Stimulated activated CD4-positive, alpha-beta T cell treated with anti-CD3 and anti-CD28 coated beads, TNF-alpha, amount 100 ng/mL, for 1 hour (primary cell): ENCODE measurements at places on chromosomes 12 and 14.

- DNase-seq = no peak
These were observed 95.0 kb downstream of the C12orf75 start for GRCh38 chr12:105425254-105426174.

GRCh38 chr12:86484473-86484872, 228.3 kb upstream of the MGAT4C start:
- DNase-seq = no peak

GRCh38 chr12:94427501-94428381, 31.9 kb downstream of the CEP83 start:
- no peak for DNase-seq

GRCh38 chr14:63011623-63012022, 33.6 kb downstream of the KCNH5 start:
- no peak for DNase-seq

GRCh38 chr14:71245659-71246361, 338.6 kb downstream of the PCNX1 start:
- no peak for DNase-seq

- no peak for DNase-seq
These were observed 19.0 kb downstream of the ZDHHC22 start for GRCh38 chr14:77122526-77123125.

- no peak for DNase-seq
These were observed 2.0 kb downstream of the TMTC1 start for GRCh38 chr12:29781705-29782266.

DNA sequence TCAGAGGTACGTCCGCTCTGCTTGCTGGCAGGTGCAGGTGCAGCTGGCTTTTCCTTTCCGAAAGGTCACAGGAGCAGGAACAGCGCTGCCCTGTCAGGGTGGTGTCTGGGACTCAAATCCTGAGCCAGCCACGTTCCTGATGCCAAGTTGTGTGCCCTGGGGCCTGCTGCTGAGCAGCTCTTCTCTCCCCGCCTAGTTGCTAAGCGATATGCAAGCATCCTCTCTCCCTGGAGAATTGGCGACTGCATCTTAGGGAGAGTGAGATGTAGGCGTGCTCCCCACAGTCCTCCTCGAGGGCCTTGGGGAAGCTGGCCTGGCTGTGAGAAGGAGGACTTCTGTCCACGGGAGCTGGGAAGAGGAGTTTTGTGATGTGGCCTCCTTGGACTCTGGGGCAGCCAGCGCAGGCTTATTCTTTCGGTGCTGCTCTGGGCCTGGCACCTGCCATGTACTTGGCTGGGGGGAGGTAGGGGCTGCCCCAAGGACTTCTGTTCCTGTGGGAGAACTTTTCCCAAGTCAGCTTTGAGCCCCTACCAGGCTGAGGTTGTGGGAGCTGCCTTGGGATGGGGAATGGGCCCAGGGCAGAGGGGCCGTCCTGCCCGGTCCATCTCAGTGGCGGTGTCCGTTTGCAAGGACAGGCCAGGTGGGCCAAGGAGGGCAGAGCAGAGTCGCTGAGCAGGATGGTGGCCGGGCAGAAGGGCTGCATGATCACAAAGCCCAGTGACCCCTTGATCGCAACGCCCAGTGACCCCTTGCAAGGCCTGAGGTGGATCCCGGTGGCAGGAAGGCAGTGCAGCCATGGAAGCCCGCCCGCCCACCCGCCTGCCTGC, 183.5 kb downstream of the ADGRD1 start:
- DNase-seq = no peak

DNA sequence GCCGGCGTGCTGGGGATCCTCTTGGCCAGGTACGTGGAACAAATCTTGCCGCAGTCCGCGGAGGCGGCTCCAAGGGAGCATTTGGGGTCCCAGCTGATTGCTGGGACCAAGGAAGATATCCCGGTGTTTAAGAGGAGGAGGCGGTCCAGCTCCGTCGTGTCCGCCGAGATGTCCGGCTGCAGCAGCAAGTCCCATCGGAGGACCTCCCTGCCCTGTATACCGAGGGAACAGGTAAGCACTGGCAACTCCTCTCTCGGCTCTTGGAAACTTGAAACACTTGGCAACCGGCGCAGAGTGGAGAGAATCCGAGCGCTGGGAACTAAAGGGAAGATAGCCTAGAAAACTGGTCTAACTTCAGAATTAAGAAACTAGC, 1.7 kb downstream of the PDE3A start:
- no peak for DNase-seq

GRCh38 chr14:65802196-65802595, 389.7 kb downstream of the FUT8 start:
- no peak for DNase-seq

GRCh38 chr12:16385782-16386646, 38.6 kb downstream of the MGST1 start:
- DNase-seq = no peak

- no peak for DNase-seq
These were observed 21.3 kb downstream of the YBX3 start for GRCh38 chr12:10701843-10702242.

DNA sequence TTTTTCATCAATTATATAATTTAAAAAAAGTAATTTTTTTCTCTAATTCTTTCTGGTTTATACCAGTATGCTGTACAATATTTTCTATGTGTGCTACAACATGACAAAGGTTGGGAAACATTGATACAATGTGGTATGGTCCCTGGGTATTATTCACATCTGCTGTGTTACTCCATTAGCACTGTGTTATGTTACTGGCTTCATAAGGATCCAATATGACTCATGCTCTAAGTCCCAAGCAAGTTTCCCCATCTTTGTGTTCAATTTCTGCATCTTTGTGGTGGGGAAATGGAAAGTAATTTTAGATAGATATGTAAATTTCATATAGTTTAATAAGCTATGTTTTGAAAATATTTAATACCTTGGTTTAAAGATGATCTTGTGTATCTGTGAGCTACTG, 35.8 kb downstream of the FBXO33 start:
- DNase-seq = no peak

DNA sequence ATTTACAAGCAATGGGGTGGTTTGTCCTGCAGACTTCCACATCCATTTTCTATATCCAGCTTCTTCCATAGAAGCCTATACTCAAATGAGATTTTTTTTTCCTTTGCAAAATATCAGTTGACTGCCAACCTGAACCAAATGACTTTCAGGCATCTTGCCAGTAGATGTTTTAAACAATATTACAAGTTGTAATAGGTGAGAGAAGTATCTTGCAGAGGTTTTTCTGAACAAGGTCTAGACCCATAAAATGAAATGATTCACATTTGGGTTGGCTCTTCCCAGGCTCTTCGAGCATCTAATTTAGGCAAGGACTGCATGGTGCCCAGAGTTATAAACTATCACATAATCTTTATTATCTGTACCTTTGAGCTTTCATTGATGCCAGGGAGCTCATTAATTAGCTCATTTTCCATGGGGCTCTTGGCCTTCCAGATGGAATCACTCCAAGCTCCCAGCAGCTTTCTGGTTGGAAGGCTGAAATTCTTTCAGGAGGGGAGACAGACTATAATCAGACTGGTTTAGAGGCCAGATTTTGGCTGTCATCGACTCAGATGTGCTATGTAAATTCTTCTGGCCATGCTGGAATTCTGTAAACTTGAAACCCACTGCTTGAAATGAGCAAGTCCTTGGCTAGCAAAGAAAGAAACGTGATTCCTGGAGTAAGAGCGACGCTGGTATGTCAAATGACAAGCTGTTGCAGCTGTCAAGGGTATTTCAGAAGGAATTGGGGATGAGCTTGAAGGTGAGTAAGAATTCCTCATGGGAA, 32.2 kb upstream of the DICER1 start:
- no peak for DNase-seq

GRCh38 chr12:678747-679712, 15.8 kb upstream of the NINJ2 start:
- no peak for DNase-seq

GRCh38 chr12:75816897-75817296, 214.7 kb downstream of the PHLDA1 start:
- no peak for DNase-seq

GRCh38 chr12:49342914-49343731, 3.6 kb upstream of the DNAJC22 start:
- DNase-seq = no peak

DNA sequence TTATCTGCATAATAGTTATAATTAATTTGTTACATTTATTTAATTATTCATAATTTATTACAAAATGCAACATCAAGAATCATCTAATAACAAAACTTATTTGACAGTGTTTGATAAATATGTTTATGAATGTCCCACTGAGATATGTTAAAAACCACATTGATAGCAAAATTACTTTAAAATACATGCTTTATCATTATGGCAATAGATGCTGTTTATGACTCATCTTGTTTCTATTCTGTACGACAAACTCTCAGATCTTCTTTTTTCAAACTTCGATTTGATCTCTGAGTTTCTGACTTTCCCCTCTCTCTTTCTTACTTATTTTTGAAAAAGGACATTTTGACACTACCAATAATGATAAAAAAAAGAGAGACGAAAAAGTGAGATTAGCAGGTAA, 56.8 kb upstream of the LRRK2 start:
- DNase-seq = no peak

DNA sequence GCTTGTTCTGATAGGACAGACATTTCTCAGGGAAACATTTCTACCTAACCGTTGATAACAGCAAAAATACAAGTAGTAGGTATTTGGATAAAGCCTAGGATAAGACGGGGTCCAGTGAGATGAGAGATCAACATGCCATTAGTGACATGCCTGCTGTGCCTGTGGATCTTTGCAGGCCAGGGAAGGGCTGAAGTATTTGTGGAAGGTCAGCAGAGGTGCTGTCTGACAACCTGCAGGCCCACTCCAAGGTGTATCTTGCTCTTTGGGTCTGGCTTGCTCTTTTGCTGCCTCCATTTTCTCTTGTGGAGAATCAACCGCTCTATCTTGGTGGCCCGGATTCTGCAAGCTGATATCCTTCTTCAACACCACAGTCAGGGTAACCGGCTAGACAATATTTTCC, 46.7 kb downstream of the MSRB3 start:
- DNase-seq = no peak

DNA sequence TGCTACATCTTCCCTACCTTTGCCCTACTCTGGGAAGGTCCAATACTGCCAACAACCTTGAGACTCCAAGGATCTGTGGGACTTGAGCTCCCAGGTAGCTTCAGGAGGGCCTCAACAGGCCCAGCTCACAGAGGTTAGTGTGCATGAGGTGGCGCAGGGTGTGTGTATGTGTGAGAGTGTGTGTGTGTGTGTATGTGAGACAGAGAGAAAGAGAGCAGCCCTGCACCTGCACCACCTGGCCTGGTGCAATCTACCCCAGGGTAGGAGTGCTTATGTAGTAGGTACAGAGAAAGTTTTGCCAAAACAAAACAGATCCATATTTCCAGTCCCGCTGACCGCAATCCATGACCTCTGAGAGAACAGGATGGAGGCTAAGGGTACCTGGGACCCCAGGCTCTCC, 24.6 kb downstream of the TMEM229B start:
- DNase-seq = no peak

GRCh38 chr14:37932008-37932407, 275.7 kb upstream of the SSTR1 start:
- DNase-seq = no peak
